ENCODE measurements at places on chromosomes 12 and 14.

DNA sequence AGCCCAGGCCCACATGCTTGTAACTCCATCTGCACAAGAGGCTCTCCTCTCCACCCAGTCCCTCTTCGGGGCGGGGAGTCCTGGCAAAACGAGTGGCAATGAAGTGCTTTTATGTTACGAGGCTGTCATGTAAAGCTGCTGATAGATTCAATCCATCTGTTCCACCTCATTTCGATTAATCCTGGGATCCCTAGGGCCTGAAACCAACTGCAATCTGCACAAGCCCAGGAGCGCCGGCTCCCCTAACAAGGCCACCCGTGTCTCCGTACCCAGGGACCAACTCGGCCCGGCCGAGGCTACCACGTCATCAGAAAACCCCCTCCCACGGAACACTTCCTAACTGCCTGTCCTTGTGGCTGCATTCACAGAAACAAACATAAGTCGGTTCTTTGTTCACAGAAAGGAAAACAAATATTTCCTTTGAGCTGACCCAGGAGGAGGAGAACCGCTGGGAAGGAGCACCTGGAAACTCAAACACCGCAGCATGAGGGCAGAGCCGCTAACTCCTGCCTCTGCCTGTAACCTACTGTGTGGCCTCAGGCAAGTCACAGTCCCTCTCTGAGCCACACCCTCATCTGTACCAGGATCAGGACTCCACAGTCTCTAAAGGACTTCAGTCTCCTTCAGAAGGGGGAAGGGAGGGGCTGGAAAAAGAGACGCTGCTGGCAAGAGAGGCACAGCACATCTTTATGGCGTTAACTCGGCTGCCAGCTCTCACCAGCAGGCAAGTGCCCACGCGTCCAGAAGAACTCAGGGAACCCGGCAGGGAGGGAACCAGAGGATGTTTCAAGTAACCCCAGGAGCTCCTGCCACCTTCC is 47.8 kb downstream of the CCDC88C start:
- DNase-seq: peak; percentile 65

- DNase-seq: no peak
Measured at GRCh38 chr12:50077099-50077498, 8.0 kb upstream of the SMARCD1 start.

GRCh38 chr12:71060426-71060825 is 97.4 kb downstream of the TSPAN8 start:
- no peak for DNase-seq

- DNase-seq: no peak
Measured at GRCh38 chr14:90867501-90867900, 51.3 kb upstream of the TTC7B start.

- DNase-seq: no peak
Measured at GRCh38 chr12:75479963-75480461, 543 bp upstream of the GLIPR1 start.

- peak; percentile 18 for DNase-seq
Measured at GRCh38 chr12:77064896-77065360, 441 bp downstream of the E2F7 start.

DNA sequence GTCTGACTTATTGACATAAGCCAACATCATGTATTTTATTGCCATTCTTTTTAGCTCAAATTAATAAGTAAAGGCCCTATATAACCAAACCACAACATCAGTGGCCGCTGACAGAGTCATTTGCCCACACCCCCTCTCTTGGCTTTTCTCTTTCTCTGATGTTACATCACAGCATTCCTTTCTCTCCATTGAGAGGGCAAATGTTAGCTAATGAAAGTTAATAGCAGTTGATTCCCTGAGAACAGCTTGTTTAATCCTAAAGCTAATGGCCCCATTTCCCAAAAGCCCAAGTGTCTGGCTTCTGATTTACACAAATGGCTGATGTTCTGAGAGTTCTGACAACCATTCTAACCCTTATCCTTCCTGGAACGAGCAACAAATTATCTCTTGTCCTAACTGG is 308.8 kb downstream of the SNAPC1 start:
- DNase-seq: no peak

DNA sequence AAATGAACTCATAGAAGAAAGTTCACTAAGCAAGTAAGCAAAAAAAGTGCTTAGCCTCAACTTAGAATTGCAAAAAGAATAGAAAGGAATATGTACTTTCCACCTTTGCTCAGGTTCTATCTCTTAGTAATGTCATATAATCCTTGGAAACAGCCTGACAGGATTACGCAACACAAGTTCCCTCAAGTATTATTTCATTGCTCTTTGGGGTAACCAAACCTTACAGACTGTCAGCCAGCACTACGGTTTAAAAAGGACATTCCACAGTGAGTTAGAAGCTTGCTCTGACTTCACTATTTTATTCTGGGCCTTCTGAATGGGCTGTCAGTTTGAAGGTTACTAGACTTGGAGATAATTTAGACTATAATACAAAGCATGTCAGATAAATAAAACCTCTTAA is 264.0 kb downstream of the ATXN7L3B start:
- no peak for DNase-seq

DNA sequence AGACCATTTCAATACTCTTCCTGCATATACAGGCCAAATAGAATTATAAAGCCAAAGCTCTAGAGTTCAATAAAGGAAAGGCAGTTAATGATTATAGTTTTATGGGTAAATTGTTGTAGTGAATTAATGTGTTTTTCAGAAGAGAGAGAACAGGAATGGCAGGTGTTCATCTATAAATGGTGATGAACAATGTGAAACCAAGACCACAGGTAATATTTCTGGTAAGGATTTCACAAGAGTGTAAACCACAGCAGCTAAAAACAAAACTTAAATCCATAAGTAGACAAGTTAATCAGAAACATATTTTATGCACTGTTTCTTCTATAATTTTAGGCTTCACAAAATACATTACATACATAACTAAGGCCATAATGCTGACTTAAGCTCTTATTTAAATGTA is 204.4 kb downstream of the SYT1 start:
- no peak for DNase-seq

DNA sequence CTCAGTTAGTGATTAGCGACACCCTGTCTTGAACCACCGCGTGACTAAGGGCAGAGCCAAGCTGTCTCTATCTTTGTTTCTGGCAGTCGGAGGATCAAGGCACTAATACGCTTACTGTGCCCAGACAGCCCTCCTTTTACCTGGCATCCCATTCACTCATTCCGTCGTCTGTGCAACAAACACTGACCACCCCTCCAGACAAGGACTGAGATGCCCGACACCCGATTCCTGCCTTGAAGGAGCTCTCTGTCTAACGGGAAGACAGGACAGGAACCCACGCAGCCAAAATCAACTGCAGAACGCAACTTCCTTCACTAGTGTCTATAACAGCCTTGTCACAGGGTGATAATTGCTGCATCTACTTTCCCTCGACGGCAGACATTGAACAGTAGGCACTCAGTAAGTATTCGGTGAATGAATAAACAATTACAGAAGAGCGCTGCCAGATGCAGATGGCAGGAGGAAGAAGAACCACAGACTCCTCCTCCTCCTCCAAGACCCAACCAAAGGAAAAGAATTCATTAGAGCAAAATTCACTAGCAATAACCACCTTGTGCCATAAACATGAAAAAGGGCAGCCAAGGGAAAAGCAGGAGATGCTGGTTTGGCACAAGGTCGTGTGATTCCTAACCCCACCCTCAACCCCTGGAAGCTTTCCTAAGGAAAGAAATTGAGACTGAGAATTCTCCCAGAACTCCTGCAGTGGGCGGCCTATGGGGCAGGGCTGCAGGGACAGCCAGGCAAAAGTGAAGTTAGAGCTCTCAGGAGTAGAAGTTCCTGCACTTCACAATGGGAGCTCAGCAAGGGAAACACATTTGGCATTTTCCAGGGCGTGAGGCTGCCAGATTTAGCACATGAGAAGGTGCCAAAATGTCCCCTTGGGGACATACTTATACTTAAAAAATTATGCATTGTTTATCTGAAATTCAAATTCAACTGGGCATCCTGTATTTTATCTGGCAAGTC is 186.6 kb upstream of the DIO3 start:
- DNase-seq: no peak
